ENCODE measurements at places on chromosomes 12 and 14.
A peak's percentile ranks its signal among the peaks of the same experiment; 100 is the strongest.

GRCh38 chr12:93380480-93381121 is 2.9 kb downstream of the NUDT4 start:
- no peak for DNase-seq

- DNase-seq: no peak
Measured at GRCh38 chr14:70096866-70097265, 91.9 kb downstream of the SLC8A3 start.

DNA sequence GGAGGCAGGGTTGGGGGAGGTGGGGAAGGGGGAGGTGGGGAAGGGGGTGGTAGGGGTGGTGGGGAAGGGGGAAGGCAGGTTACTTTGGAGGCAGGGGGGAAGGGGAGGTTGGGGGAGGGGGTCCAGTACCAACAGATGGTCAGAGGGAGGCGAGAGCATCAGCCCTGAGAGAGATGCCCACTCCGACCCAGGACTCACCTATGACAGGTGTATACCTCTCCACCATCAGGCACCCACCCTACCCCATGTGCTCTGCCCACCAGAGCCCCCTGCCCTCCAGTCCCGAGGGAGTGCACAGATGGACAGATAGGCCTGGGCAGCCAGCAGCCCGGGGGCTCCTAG is 18.6 kb downstream of the JAG2 start:
- DNase-seq: peak; percentile 6

GRCh38 chr14:81946375-81946774 is 412.7 kb upstream of the SEL1L start:
- no peak for DNase-seq

DNA sequence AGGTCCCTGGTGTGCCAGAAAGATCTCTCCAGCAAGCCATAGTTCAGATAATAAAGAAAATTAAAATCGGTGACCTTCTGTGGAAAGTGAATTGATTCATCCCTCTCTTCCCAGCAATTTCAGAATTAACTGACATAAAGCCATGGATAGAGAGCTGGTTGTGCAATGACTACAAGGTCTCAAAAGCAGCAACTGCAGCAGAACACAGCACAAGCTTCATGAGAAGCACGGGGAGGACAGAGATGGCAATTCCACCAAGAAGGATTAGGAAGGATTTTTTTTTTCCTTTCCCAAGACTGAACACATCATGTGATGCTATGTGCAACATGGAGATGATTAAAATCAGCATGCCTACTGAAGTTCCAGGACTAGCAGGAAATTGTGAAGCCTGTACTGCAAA is 154.9 kb upstream of the PLEKHG7 start:
- no peak for DNase-seq

- no peak for DNase-seq
Measured at GRCh38 chr14:75864352-75864751, 117.4 kb downstream of the TGFB3 start.

GRCh38 chr12:84641940-84642545 is 270.6 kb downstream of the SLC6A15 start:
- no peak for DNase-seq

DNA sequence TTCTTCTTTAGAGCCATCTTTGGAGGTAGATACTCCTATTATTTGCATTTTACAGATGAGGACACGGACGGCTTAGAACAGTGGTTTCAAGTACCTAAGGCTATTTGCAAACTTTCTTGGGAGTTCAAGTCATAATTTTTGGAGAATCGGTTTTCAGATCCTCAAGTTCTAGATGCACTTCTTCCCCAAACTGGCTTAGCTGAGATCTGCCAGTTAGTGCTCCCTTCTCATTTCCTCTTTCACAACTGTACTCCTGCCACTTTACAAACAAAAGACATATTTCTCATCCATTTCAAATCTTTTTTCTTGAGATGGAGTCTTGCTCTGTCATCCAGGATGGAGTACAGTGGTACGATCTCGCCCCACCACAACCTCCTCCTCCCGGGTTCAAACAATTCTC is 77.3 kb downstream of the HELB start:
- no peak for DNase-seq

GRCh38 chr12:109462868-109463692 is 14.0 kb downstream of the KCTD10 start:
- no peak for DNase-seq

DNA sequence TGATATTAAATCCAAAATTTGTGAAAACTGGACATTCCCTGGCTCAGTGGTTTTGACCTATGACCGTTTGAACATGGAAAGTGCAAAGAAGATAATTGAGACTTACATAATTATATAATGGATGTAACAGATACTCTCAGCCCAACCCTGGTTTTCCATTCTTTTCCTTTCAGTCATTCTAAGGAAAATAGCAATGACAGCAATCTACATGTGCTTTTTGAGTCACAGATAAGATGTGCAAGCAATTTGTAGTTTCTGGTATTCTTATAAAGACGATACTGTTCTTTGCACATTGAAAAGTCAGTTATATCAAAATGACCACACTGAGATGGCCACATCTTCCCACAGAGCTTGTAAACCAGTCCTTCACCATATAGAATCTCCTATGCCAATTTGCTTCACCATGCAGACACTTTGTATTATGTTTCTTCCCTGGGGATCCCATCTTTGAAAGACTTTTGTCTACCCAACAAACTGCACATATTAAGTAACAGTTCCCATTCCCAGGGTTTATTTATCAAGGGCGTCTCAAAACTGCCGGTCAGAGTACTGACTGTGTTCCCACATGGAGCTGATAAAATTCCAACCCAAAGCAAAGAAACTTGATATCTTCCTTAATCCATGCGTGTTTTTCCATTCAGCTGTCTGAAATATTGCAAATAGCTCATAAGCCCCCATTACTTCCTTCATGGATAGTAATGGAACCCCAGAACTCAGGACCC is 34.8 kb downstream of the PLXNC1 start:
- no peak for DNase-seq

DNA sequence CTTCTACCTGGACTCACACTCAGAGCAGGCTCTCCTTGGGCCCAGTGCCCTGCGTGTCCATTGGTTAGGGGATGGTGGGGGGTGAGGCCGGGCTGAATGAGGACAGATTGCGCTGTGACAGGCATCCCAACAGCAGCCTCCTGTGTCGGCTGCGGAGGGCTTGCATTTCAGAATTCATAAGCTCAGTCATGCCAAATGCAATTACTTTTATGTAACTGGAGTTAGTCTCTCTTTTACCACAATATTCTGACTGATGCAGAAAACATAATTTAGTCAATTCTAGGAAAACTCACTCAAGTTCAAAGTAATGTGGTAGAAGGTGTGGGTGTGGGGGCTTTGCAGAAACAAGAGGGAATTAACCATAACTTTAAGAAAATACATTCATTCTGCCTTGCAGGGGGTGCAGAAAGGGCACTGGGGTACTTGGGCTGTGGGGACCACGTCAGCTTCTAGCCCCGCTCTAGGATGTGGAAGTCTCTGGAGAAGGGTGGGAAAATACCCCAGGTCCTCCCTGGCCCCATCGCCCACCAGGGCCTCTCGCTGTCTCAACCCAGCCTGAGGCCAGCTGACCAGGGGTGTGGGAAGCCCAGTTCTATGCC is 257.7 kb downstream of the ADGRD1 start:
- DNase-seq: no peak

DNA sequence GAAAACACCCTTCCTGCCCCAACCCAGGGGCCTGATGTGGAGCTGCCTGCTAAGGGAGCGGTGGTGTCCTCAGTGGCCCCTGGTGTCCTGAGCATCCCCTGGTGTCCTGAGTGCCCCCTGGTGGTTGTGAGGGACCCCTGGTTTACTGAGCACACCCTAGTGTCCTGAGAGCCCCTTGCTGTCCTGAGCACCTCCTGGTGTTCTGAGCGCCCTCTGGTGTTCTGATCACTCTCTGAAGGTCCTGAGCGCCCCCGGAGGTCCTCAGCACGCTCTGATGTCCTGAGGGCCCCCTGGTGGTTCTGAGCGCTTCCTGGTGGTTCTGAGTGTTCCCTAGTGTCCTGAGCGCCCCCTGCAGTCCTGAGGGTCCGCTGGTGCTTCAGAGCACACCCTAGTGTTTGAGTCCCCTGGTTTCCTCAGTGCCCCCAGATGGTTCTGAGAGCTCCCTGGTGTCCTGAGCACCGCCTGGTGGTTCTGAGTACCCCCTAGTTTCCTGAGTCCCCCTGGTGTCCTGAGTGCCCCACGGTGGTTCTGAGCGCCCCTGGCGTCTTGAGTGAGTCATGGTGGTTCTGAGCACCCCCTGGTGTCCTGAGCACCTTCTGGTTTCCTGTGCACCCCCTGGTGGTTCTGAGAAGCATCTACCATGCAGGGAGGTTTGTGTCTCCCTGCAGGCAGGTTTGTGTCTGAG is 1004.2 kb downstream of the TMEM121 start:
- DNase-seq: peak; percentile 54

DNA sequence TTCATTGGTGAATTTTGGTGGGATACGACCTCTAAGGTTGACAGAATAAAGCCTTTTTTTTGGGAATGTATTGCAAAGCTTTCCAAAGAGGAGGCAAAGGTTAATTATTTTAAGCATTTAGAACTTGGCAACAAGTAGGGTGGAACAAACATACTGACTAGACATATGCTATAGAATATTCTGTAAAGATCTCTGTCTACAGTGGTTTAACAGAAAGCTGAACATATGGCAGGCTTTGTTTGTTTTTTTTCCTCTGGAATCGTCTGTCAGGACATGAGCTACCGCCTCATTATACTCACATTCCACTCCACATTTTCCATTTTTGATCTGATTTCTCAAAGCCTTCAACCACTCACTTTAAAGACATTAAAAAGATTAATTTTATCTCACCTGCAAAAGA is 153.4 kb upstream of the PELI2 start:
- DNase-seq: no peak

DNA sequence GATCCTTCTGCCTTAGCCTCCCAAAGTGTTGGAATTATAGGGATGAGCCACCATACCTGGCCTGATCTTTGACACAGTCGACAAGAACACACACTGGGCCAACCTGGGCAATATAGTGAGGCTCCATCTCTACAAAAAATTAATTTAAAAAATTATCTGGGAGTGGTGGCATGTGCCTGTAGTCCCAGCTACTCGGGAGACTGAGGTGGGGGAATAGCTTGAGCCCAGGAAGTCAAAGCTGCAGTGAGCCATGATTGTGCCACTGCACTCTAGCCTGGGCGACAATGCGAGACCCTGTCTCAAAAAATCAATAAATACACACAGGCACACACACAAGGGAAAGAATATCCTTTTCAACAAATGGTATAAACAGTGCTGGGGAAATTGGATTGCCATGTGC is 6.1 kb upstream of the OS9 start:
- DNase-seq: no peak

DNA sequence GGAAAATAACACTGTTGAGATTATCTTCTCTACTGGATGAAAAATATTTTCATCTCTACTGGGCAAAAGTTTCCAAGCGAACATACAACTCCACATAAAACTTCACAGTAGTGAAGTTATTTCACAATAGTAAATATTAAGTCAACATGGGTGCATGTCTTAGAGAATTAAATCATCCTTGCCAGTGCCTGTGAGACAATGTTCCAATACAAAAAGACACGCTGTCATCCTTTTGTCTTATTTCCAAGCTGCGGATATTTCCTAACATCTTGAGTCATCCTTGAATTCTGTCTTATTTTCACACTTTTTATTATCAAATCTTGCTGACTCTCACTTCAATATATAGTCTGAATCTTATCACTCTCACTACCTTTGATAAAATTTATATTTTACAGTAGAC is 142.9 kb upstream of the KITLG start:
- DNase-seq: no peak

DNA sequence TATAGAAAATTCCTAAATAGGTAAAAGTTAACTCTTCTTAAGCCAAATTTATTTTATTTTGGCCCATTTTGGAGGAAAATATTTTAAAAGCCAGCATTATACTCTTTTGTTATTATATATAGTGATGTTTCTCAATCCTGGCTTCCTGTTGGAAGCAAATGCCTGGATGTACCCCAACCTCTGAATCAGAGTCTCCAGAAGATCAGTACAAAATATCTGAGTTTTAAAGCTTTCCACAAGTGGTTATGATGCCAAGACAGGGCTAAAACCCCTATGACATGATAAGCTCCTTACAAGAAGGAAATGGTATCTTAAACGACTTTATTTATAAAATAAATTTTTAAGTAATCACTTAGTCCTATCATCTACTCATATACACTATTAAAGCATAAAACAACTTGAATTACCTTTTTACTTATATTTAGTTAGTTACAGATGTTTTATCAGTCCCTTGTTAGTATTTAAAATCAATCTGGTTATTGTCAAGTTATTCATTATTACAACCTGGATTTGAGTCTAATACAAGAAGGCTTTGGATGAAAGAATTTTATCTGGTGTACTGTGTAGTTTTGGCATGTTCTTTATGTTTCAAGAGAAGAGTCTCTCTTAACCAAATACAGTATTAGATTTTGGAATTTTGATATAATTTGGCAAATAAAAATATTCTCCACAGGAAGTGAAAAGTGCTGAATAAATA is 238.1 kb downstream of the SLC2A13 start:
- no peak for DNase-seq

- no peak for DNase-seq
Measured at GRCh38 chr14:34254571-34254970, 207.5 kb downstream of the SPTSSA start.

GRCh38 chr14:74913986-74914573 is 9.0 kb downstream of the RPS6KL1 start:
- no peak for DNase-seq

- no peak for DNase-seq
Measured at GRCh38 chr12:63068857-63069442, 82.1 kb downstream of the AVPR1A start.

DNA sequence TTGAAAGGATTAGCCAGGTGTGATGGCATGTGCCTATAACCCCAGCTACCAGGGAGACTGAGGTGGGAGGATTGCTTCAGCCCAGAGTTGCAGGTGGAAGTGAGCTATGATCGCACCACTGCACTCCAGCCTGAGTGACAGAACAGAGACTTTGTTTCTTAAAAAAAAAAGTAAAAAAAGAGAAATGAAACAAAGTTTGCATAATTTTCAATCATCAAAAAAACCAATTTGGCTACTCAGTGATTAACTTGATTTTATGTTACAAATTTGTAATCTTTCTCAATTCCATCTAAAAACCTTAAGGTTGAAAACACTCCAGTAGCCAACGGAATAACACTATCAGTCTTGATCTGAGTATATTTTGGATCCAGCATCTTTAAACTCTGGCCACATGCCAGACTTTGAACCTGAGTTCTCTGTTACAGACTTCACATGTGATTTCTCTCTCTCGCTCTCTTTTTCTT is 12.6 kb upstream of the DENND5B start:
- peak; percentile 64 for DNase-seq

DNA sequence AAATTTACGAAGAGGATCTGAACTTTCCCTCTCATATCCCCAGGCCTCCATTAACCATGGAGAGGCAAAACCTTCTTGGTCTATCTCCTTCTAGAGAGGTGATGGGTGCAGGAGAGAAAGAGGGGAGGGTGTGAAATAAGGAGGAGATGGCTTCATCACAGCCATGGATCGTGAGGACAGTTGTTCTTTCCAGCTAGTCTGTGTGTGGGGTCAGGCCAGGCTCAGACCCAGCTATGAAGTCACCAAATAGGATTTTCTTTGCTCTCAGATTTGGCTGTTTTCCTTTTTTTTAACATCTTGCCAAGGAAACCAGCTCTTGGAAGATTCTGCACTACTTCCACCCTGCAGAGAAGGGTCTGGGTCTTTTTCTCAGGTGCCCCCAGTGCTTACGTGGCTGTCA is 64.9 kb upstream of the FAM181A start:
- no peak for DNase-seq
